Kasumi-1 (cell line): ENCODE measurements at places on chromosomes 16 and 17.

- DNase-seq, result no peak
Observed at GRCh38 chr17:49502254-49502653, 7.2 kb downstream of the NGFR start.

GRCh38 chr16:19294156-19294649 lies 8.7 kb downstream of the CLEC19A start:
- no peak for DNase-seq

DNA sequence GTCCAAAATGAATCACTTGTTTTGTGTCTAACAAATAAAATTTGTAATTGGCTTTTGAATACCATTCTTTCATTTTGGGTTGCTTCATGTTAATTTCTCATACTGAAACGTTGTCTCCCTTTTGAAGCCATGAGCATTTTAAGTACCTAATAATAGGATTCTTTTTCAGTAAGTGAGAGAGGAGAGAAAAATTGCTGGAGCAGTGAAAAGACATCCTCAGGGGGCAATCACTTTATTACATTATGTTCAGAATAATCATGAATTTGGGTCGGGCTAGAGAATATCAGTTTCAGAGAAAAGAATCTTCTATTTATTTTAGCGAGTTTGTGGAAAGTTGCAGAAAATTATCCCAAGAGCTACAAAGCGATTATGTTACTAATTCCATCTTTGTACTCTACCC lies 96.8 kb downstream of the CNTNAP4 start:
- no peak for DNase-seq

GRCh38 chr17:50330151-50330775 lies 15.7 kb upstream of the XYLT2 start:
- DNase-seq, result no peak

- DNase-seq, result no peak
Observed at GRCh38 chr17:46097497-46097896, 95.7 kb downstream of the KANSL1 start.

DNA sequence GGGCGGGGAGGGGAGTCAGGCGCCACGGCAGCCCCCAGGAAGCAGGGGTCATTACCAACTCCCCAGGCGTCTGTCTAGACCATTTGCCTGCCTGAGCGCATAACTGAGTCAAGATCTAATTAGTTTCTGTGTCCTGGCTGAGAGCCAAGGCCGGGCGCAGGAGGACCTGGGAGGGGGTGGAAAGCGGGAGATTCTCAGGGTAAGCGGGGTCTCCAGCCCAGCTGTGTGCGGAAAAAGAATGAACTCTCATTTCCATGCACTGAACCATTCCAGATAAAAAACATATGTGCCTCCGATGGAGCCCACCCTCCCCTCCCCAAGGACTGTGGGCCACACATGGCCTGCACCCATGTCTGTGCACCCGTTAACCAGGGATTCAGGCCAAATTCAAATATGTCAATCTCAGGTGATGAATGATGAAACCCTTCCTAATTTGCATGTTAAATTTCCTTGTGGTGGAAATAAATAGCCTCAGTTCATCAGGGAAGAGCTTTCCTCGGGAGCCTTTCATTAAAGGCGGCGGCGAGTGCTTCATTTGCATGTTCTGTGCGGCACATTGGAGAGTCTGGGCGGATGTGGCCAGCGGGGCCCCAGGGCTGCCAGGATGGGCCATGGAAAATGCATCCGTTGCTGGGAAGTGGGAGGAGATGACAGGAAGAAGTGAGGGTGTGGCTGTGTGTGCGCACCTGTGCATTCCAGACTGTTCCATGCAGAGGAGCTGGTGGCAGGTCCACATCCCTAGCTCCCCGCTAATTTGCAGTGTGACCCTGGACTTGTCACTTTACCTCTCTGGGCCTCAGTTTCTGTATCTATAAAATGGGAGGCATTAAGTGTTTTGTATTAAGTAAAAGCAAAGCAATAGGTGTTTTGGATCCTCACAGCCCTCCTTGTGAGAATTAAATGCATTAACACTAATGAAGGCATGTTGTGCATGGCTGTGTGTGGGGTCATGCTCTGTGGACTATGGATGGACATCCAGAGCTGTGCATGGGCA lies 151.1 kb downstream of the SDK2 start:
- DNase-seq, result no peak

DNA sequence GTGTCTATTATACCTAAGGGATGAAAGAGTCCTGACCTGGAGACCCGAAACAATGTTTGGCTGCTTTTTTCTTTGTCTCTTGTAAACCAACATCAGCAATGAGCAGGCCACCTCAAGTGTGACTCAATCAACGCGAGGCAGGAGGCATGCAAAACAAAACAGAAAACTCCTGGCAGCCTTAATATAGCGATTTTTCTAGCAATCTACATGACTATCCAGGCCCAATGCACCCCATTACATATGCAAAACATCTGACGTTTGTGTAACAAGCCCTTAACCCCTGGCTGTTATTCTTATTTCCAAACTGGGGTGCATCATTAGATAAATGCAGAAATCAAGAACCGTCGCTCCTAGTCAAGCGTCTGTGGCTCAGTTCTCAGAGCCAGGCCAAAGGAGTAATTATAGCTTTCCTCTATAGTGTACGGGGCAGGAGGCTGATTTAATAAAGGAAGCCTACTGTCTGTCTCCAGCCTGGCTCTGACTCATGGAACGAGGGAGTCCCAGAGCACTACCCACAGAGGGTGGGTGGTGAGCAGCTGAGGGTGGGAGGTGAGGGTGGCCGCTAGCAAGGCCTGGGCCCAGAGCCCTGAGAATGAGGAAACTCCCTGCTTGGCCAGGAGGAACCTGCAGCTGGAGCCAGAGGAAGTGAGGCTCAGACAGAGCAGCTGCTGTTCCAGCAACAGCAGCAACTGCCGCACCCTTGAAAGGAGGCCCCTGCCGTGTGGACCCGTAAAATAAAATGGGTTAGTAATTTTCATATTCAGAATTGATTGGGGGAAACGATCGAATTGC lies 43.9 kb downstream of the CHD9 start:
- peak; percentile 97 for DNase-seq

DNA sequence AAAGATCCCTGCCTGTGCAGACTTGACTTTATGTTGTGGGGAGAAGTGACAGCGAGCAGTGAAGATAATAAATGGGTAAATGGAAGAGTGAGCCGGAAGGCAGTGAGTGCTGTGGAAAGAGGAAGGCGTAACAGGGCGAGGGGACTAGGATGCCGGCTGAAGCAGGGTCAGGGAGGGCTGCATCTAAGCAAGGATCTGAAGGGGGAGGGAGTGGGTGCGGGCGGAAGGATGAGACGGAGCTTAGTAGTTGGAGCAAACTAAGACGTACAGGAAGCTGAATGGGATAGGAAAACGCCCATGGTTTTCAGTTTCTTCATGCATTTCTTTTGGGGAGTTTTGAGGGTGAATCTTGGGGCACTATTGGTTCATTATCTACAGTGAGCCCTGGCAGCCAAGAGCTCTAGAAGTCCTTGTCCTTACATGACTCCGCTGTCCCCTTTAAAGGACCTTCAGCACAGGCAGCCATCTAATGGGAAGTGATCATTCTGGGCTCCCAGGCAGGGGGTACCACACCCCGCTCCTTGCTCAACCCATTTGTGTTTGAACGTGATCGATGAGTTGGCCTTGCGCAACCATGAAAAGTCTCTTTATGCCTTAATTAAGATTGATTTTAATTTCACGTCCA lies 10.4 kb upstream of the NAT9 start:
- peak; percentile 97 for DNase-seq

- DNase-seq, result no peak
Observed at GRCh38 chr17:43528988-43529814, 16.9 kb downstream of the ETV4 start.

DNA sequence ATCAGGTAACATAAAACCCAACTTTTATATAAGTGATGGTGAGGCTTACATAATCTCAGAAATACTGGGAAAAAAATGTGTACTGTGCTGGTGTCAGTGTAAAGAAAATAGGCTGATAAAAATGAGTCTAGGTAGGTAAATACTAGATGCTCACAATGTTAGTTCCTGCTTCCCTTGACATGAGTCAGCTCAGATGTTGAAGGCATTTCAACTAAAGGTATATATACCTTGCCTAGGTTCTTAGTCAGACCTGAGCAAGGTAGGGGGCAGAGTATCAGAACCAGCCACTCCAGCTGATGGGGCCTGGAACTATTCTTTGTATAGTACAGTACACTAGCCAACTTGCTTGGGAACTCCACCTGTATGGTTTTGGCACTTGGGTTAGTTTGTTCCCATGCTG lies 51.0 kb upstream of the CA10 start:
- no peak for DNase-seq

- DNase-seq, result no peak
Observed at GRCh38 chr17:44012874-44013273, 1.9 kb downstream of the TMEM101 start.

DNA sequence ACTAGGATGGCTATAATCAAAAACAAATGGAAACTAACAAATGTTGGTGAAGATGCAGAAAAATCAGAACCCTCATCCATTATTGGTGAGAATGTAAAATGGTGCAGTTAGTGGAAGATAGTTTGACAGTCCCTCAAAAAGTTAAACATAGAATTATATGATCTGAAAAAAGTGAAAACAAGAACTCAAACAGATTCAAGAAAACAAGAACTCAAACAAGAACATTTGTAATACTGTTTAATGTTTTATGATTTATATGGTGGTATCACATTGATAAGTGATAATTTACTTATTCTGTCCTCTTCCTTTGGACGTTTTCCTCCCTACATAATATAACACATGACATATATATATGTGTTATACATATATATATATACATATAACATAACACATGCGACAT lies 12.0 kb downstream of the USP31 start:
- no peak for DNase-seq

DNA sequence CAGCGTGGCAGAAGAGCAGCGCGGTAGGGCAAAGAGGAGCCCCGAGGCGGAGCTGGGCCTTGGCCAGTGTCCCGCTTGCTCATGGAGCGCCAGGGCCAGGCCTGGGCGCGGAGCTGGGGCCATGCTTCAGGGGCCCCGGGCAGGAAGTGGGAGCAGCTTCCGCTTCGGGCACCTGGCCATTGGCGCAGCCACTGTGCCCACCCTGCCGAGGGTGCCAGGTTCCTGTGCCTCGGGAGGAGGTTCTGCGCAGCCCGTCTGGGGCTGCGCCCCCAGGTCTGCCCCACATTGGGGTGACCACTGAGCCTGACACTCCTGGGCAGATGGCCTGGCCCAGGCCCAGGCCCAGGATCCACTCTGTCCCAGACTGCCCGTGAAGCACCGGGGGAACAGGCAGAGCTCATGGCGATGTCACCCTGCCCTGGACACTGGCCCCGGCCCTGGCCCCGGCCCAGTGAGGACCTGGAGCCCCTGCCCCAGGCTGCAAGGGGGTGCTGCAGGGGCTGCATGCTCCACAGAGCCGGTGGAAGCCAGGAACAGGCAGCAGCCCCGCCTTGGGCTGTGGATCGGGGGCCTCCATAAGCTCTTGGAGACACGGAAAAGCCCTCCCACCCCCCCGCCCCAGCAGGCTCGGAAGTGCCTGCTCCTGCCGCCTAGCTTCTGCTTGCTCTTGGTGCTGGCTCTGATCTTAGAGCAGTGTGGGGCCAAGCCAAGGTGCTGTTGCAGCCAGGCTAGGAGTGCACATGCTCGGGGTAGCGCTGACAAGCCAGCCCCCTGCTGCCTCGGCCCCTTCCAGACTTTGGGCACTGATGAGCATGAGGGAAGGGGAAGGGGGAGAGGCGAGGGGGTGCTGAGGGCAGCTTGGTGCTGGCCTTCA lies 35.9 kb upstream of the FOXJ1 start:
- no peak for DNase-seq

GRCh38 chr17:57994436-57994835 lies 6.4 kb upstream of the VEZF1 start:
- no peak for DNase-seq

DNA sequence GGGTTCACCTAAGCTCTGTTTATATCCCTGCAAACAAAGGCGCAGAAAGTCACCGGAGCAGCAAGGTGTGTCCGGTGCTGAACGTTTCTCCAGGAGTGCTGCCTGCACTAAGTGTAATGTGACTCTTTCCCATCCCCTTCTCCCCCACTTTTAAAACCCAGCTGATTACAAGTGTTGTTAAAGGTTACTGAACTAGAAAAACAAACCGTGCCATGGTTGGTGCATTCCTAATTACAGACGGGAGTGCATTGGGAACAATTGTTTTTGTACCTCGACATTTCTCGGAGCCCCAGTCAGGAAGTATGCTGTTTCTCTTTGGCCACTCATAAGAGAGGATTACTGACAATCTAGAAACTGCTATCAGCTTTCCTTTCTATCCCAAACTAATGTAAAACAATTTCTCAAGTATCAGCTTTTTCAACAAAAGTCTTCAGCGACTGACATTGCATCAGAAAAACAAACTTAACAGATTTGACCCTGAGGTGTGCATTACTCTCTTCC lies 441.0 kb upstream of the SALL1 start:
- DNase-seq, result no peak

DNA sequence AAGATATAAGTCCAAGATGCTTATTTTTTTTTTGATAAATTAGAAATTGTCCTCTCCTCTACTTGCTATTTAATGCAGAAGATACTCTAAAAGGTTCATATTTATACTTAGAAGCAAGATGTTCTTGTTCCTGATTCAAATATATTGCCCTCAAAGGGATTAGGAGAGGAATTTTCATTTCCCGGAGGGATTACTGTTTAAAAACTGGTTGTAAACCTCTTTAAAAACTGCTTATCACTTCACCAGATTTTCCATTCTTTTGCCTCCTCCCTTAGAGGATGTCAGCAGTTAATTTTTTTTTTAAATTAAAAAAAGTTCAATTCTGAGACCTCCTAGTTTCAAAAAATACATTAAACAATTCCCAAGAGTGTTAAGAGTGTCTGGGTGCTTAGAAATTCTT lies 2.8 kb downstream of the TENT4B start:
- no peak for DNase-seq

- no peak for DNase-seq
Observed at GRCh38 chr16:86748652-86749051, 170.3 kb downstream of the FOXL1 start.

DNA sequence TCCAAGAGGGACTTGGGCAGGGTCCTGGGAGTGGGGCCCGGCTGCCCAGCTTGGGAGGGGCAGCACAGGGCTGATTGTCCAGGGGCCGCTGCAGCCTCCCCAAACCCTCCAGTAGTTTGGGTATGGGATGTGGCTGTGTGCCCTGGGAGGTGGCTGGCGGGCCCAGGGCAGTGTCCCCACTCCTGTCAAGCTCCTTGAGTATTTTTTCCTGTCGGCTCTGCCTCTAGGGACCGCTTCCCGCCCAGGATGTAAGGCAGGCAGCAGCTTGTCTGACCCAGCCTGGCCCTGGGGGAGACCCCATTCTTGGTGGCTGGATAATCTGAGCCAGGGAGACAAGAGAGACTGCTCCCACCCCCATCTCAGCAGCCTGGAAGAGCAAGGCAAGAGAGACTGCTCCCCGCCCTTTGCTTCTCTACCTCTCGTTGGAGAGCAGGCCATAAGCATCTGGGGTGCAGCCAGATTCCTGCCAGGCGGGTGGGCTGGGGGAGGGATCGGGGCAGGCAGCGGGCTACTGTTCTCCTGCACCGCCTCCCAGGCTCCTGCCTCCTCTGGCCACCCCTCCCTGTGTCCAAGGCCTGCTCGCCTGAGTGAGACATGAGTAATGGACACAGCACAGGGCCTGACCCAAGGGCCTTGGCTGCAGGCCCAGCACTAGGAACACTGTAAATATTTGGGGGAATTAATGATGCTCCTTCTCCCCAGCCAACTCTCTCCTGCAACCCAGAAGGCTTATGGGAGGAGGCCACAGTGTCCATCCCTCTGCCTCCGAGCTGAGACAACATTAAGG lies 18.4 kb upstream of the ITGA3 start:
- DNase-seq, result no peak
